ENCODE measurements at places on chromosomes 7 and 10.
A peak's percentile ranks its signal among the peaks of the same experiment; 100 is the strongest.

DNA sequence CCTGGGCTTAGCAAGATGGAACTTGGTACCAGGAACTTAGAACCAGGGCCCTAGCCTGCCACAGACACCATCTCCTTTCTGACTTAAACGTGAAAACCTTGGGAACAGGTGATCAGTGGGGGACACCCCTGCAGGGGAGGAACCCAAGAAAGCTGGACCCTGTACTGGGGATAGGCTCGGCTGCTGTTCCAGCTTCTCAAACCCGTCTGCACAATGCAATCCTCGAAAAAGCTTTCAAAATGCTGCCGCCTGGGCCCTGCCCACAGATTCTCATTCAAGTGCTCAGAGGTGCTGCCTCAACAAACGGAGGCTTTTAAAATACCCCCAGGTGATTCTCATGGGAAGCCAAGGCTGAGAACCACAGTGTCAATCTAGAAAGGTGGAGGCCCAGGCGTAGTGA is 169.7 kb downstream of the ARHGAP21 start:
- DNase-seq, result no peak

- DNase-seq, result no peak
Observed at GRCh38 chr7:37128327-37129034, 320.2 kb downstream of the ELMO1 start.

DNA sequence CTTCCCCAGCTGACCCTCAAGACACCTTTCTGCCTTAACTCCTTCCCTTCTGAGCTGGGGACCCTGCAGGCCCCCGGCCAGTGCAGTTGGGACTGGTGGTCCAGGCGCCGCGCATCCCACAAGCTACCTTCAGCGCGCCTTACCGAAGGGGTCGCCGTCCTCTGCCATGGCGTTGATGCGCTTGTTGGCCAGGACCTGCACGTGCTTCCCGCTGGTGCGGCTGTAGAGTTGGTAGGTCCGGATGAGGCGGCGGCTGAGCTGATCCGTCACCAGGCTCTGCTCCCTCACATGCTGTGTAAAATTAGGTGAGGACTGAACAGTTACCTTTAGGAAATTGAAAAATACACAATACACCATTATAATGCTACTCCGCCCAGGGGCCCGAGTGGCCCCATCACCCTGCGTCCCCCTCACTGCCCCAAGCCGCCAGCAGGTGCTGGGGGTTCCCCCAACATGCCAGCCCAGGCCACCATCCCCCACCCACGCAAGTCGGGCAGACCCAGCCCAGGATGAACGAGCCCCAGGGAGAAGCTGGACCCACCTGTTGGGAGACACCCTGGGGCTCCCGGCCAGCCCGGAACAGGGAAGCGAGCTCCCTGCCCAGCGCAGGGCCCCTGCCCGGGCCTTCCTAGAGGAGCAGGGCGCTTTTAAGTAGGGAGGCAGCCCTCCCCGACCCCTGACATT is 1.2 kb downstream of the FGF8 start:
- DNase-seq, result no peak

- no peak for DNase-seq
Observed at GRCh38 chr10:124696446-124697392, 47.5 kb downstream of the FAM53B start.

DNA sequence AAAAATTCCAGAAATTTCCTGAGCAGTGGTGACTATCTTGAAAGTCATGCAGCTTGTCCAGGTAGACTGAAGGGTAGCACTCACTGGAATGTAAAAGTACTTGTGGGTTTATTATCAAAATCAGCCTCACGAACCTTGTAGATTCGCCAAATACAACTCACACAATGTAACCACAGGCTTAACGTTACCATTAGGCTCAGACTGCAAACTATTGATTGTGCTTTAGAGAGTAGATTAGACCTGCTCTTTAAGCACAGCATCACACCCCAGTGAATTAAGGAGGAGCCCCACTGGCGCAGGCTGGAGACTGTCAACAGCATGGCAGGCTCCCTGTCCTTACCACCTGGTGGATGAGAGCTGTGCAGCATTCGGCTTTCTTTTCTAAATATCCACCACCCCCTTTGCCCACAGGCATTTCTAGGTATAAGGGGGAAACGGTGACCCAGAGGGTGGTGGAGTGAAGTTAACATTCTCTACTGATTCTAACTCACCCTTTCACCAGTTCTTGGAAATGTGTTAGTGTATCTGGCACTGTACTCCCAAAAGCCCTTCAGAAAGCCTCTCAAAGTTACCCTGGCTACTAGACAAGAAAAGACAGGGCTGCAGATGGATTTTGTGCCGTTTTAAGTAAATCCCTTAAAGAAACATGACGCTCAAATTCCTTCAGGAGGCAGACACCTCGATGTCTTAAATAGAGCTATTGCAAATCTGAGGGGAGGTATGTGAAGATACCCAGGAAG is 56.6 kb downstream of the GSDME start:
- no peak for DNase-seq

DNA sequence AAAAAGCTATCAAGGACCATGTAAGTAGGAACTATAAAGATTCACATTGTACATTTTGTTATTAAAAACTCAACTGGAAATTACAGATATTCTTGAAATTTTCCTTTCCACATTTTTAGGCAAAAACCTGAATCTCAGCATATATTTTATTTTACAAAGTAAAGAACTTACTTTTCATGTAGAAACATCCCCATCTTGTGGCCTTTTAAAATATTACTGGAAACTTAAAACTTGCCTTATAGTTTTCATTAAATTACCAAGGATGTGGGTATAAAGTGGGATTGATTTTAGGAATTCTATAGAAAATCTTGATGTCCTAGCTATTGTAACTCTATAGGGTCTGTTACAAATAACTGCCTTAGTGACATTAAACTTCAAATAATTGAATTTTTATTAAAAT is 10.6 kb downstream of the DBF4 start:
- no peak for DNase-seq

GRCh38 chr10:113297226-113297625 is 255.6 kb upstream of the HABP2 start:
- DNase-seq, result peak; percentile 50

DNA sequence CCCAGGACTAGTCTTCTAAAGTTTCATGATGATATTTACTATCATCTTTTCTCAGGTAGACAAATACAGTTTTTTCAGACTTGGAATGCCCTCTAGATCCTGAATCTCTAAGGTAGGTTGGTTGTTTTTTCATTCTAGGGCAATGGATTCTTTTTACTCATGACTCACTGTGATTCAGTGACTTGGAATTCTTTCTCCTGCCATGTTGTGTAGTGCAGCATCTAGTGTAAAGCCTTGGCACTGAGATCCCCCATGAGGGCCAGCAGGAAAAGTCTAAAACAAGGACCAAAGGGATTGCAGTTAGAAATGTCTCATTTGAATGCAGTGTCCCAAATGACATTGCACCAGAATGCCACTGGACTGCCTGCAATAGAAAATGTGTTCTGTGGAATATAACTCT is 430.4 kb downstream of the NEBL start:
- DNase-seq, result no peak

GRCh38 chr7:157465891-157466866 is 129.4 kb downstream of the DNAJB6 start:
- no peak for DNase-seq

DNA sequence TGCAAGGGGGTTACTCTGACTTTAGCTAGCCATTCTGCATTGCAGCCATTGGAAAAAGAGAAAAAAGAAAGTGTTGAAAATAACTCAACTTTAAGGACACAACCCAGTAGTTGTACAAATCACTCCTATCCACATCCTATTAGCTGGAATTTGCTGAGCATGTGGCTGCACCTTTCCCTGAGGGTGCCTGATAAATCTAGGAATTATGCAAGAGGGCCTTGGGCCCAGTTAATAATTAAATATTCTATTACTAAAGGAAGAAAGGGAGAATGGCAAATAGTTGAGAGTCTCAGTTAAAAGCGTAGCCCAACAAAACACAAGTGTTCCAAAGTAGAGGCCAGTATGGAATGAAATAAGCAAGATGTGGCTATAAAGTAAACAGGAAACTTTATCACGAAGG is 200.9 kb upstream of the CNTNAP2 start:
- no peak for DNase-seq

DNA sequence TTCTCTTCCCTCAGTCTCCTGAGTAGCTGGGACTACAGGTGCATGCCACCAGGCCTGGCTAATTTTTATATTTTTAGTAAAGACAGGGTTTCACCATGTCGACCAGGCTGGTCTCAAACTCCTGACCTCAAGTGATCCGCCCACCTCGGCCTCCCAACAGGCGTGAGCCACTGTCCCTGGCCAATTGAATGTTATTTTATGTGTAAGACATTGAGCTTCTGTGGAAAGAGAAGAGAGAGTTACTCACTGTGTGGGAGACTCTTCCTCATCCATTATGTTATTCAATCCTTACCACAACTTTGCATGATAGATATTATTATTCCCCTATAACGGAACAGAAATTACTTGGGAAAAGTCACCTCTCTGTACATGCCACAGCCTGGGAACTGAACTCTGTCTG is 32.6 kb upstream of the MXI1 start:
- no peak for DNase-seq

DNA sequence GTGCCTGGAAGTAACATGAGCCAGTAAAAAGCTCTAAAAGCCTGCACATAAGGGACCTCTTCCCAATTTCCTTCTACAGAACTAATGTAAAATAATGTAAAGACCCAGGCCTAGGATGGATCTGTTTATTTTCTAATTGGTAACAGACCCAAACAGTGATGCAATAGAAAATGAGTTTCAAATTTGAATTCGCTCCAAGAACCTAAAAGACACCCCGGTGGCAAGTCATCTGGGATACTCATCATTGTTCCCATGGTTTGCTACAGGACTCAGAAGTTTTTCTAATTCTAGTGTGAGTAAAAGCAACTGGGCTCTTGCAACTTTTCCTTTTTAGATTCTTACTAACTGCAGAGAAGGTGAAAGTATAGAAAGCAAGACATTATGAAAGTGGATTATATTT is 271.3 kb upstream of the CACNA2D1 start:
- no peak for DNase-seq

DNA sequence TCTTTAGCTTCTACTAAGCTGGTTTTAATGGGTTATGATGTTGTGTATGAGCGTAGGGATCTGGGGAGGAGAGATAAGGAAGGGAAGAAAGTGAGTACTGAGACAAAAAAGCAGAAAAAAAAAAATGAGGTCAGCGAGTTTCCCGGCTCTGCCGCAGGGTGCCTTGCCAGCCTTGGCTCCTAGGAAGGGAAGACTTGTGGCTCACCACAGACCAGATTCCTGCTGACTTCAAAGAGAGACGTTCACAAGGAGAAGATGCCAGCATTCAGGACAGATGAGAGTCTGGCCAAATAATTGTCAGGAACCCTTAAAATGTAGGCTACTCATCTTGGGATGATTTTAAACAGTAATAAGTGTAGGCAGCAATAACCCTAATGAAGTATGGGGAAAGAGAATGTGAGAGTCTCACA is 11.4 kb upstream of the FAS start:
- DNase-seq, result peak; percentile 76

DNA sequence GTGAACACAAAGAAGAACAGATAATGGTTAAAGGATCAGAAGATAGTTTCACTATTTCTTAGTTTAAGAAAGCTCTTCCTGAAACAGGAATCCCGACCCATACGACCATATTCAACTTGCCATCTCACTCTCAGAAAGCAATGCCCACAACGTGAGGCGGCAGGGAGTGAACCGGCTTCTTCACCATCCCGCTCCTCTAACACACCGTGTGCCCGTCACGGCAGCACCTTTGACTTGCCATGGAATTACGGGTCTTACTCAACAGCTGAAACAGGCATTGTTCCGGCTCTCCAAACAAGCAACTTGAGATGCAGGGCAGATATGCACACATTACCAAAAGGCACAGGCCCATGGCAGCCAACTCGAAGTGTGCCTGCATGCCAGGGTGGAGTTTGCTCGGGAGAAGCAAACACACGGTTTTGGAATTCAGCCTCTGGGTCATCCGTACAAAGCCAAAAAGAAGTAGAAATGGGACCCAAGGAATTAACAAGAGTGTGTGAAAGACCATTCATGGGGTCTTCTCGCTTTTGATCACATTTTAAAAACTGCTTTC is 293.6 kb downstream of the DNAJB6 start:
- DNase-seq, result no peak

All from AG04449 (cell line).